HepG2 (cell line): ENCODE measurements at places on chromosomes 6 and 20.

DNA sequence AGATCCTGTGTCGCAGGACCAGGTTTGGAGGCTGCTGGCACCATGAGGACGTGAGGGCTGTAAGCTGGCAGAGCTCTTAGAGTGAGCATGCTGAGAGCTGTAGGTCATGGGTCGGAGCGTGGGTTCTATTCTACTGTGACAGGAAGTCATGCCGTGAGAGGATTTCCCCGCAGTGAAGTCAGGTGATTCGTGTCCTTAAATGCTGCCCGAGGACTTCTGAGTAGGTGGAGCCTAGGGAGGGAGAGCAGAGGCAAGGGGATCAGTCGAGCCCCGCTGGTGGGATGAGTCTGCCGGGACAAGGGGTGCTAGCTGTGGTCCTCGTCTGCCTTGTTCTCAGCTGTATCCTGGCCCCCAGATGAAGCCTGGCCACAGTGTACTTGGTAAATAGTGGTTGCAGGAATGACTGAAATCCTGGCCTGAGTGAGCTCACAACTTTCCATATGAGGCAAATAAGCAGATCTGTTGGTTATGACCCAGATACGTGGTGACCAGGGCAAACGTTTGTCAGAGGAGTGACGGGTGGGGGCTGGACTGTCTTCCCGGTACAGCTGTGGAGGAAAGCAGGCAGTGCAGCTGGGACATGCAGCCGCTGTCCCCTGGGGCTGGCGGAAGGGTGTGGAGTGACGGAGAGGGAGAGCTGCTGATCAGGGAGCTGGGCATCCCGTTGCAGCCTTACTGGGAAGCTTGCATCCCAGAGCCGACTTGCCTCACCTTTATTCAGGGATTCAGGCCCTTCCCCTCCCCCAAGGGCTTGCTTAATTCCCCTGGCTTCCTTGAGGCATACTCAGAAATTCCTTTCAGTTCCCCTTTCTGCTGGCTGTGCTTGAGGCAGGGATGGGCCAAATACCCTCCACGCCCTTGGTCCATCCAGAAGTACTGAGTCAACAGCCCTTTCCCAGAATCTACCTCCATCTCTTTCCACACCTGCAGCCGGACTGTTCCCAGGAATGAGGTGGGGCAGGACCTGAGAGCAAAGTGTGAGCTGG, 250.9 kb upstream of the RREB1 start:
- no peak for DNase-seq

DNA sequence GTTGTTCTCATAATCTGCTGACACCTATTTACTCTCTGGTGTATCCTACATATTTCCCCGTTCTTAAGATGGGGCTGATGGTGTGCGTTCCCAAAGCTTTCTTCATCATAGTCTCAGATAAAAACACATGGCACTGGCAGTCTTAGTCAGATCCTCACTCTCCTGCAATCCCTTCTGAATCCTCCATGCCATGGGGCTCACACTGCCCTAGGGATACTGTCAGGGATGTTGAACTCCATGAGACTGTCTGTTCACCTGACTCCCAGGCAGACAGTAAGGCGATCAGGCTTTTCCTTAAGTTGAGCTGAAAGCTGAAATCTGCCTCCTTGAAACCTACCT, 76.0 kb downstream of the SLX4IP start:
- no peak for DNase-seq

GRCh38 chr6:43086022-43086658, 10.0 kb downstream of the PTK7 start:
- DNase-seq = no peak

- DNase-seq = no peak
These were observed 12.1 kb downstream of the RBCK1 start for GRCh38 chr20:420166-420620.

DNA sequence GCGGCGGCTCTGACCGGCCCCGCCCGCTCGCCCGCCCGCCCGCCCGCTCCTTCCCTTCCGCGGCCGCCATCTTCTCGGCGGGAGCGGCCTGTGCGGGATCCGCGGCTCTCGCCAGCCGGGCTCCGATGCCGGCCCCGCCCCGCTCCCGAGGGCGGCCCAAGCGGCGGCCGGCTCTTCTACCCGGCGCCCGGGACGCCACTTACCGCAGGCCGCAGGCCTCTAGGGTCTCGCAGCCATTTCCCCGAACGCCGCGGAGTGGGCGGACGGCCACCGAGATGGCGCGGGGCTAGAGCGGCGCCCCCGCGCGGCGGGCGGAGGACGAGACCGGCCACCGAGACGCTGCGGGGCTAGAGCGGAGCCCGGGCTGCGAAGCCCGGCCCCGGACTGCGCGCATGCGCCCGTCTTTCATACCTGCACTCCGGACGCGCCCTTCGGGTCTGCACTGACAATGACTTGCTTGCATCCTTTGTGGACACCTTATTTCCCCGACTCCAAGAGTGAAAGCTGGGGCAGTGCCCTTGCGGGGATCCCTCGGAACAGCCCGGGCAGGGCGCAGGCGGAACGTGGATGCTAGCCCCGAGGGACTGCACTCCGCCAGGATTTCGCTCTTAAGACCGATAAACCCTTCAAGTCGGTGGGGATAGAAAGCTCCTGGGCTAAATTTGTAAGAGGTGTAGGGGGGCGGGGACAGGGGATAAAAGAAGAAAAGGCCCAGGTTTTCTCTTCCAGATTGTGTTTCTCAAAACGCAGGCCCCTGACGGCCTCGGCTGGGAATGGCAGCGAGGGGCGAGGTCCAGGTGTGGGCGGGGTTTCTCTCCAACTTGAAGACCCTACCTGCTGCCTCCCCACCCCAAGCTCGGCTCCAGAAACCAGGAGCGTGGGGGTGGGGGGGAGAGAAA, at the start of gene DIDO1:
DIDO1 (minus strand) TSS at position 277 of the 899 bp plus-strand sequence.
- peak; percentile 87 for DNase-seq

GRCh38 chr6:157091243-157091642, 232.1 kb downstream of the TMEM242 start:
- no peak for DNase-seq

DNA sequence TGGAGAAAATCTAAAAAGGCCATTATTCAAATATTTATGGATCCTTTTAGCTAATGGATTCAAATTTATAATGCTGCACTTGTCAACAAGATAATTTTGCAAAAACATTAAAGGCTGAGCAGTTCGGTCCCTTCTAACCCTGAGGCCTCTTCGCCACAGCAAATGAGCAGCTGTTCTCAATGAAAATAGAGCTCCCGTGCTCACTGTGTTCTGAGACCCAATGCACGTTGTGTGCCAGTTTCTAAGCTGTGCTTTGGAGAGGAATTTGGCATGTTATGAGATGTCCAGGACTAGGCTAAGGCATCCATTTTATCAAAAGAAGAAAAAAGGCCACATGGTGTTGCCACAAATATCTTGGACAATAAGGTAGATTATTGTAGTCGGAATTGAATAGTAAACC, 220.1 kb upstream of the TSHZ2 start:
- no peak for DNase-seq

DNA sequence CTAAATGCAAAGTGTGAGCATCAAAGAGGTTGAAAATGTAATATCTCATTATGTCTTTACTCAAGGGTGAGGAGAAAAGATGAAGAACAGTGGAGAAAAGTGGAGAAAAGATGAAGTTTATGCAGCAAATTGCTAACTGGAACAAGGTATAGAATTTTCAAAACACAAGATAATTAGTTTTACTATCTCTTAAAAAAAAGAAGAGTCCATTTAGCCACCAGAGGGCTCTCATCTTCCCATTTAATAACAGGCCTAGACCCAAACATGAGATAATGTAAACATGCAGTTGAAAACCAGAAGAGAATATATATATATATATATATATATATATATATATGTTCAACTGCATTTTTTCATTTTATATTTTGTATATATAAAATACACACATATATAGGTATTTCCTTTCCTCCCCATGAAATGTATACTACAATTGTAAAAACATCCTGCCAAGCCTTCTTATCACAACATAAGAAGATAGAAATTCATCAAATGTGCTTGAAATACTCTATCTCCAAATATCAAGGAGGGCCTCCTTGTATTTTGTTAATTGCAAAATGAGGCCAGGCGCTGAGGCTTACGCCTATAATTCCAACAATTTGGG, 78.4 kb downstream of the ADTRP start:
- peak; percentile 56 for DNase-seq

- DNase-seq = no peak
These were observed 174.8 kb downstream of the DOK5 start for GRCh38 chr20:54650052-54650719.

GRCh38 chr6:57302477-57302876, 15.0 kb upstream of the PRIM2 start:
- no peak for DNase-seq

GRCh38 chr6:15987569-15987968, 141.3 kb upstream of the MYLIP start:
- DNase-seq = no peak

GRCh38 chr20:45044084-45044573, 56.8 kb downstream of the KCNS1 start:
- peak; percentile 82 for DNase-seq

- no peak for DNase-seq
These were observed 49.1 kb downstream of the AKAP12 start for GRCh38 chr6:151288712-151289398.

DNA sequence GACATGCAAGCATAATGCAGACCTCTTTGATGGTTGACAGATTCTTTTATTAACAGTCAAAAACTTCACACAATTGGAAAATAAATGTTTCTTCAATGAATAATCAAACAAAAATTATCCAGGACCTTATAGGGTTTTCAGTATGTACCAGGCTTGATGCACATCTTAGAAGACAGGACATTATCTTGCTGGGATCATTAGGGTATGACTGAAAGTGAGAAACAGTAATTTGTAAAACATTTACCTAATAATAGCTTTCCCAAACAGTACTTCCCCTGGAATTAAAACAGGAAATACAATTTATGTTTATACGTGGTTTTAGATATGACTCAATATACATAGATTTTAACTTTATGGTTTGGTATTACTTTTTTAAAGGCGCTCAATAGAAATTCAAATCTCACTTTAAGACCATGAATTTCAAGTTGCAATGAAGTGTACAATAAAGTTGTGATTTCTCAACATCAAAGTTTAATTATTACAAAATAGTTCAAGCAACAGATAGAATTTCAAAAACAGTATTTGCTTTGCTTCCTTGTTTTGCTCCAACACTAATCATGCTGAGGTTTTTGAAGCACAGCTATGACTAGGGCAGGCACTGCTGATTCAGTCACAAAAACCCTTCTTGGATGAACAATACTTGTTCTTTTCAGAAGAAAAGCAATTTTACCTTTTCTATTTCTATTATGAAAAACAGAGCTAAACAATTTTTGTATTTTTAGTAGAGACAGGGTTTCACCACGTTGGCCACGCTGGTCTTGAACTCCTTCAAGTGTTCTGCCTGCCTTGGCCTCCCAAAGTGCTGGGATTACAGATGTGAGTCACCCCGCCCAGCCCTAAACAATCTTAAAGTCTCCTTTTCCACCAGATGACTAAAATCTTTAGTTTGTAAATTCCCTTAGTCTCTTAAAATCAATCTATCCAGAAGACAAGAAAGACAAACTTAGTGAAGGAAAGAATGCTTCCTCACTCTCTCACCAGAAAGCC, 13.7 kb downstream of the SOD2 start:
- no peak for DNase-seq

DNA sequence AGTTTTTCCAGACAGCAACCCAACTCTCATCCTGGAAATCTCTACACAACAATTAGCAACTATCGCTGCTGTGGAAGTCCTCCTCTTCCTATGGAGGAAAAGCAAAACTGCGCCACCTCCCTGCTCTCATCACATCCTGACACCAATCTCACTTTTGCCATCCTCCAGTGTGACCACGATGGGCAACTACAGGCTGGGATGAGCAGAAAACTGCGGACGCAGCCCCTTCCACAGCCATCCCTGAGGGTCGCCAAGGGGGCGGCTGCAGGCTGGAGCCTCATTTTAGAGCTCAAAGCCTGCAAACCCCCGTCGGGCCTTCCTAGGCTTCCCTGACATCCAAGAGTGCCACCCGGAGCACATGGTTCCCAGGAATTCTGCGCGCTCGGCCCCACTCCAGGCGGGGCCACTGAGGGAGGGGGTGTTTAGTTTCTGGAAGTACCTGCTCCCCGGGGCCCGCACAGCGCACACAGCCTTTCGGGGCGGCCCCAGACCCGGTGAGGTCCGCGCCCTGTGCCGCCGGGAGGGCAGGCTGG, 1.2 kb downstream of the TCFL5 start:
- DNase-seq = peak; percentile 39
